RPMI8226 (cell line): ENCODE measurements at places on chromosomes 7 and 10.

DNA sequence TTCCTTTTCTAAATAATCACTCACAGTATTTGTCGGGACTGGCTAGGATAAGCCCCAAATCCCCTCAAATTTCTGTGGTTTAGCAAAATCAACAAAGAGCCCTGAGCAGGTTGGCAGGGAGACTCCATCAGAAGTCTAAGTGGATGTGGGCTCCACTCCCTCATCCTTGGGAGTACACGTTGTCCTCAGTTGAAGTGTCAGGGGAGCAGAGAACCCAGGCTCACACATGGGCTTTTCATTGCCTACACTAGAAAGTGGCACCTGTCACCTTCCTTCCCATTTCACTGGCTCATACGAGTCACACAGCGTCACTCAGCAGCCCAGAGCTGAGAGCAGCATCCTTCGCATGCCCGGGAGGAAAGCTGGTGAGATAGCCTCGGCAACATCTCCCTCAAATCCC is 421.3 kb upstream of the FZD8 start:
- no peak for DNase-seq

GRCh38 chr7:2521952-2522591 is 2.5 kb downstream of the LFNG start:
- DNase-seq, result peak; percentile 39

DNA sequence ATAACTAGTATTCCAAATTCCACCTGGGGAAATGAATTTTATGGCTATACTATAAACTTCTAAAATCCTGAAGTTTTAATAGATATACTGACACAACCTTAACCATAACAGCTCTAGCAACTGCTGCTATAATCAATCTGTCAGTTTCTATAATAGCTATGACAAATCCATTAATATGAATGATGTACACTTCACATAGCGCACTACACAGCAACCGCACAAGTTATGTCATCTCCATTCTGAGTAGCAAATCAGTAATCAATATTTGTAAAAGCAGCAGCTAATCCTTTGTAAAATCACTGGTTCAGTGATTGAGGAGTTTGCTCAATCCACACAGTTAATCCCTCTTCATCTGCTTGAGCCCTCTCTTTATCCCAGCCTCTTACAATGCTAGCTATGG is 105.3 kb downstream of the SKAP2 start:
- no peak for DNase-seq

GRCh38 chr7:42597300-42597699 is 314.6 kb downstream of the C7orf25 start:
- DNase-seq, result peak; percentile 62
